ENCODE measurements at places on chromosomes 2 and 18.
A peak's percentile ranks its signal among the peaks of the same experiment; 100 is the strongest.

- DNase-seq: peak; percentile 81
Observed at GRCh38 chr2:102046135-102046986, 54.6 kb downstream of the IL1R2 start.

GRCh38 chr2:2640371-2640770, 309.3 kb upstream of the MYT1L start:
- DNase-seq: no peak

DNA sequence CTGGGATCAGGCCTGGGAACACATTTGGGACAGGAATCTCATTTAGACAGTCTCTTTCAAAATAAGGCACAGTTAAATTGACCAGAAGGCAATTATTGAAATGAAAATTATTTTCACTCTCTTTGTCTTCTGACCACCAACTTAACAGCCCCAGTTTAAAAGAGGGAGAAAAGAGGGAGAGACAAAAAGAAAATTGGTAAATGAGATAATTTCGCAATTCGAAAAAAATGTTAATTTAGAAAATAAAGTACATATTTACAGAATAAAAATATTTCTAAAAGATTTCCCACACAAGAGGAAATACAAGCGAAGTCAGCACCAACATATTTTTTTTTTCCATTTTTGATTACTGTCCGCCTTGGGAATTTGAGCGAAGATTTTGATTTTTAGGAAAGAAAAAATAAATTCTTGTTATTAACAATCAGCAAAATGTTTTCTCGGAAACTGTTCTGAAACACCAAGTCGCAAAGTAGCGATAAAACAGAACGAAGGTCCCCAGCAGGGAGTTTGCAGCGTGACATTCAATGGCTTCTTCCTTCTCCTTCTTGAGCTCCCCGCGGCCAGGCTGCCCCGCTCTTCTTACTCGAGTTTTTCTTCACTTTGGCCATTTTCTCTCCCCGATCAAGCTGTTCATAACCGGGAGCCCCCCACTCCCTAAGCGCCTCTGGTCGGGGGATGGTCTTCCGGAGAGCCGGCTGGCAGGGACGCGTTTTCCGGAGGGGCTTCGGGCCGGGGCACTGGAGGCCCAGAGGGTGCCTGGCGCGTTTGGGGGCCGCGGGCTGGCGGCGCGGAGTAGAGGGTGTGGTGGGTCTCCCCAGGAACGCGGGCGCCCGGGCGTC, 5.0 kb downstream of the SP9 start:
- DNase-seq: no peak

DNA sequence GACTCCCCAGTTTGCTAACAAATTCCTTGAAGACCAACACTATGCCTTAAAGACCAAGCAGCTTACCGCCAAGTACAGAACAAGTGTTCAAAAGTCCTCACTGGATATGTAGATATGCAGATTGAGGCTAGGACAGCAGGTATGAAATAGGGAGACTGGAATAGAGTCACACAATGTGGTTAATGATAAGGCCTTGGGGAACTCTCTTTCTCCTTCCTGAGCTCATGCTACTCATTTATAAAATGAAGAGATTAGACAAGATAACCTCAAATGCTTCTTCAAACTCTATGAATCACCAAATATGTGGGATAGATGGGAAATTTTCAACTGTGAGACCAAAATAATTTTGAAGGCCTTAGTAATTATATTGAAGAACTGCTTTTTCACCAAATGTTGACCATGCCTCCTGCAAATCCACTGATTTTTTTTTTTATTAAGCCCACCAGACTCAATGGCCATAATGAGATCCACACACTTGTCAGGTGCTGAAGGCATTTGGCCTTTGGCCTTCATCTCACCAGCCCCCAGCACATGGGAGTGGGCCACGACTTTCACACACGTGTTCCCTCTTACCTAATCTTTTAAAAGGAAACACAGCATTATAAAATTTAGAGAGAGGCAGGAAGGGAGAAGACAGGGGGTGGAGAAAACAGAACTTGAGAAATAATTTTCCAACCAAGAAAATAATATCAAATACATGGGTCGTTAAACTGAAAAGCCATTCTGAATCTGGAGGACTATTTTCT, 181.5 kb downstream of the EN1 start:
- peak; percentile 72 for DNase-seq
